PC-9 (cell line): ENCODE measurements at places on chromosomes 13 and 19.
A peak's percentile ranks its signal among the peaks of the same experiment; 100 is the strongest.

GRCh38 chr19:12947702-12948611 lies 2.3 kb downstream of the RAD23A start:
- DNase-seq = no peak

DNA sequence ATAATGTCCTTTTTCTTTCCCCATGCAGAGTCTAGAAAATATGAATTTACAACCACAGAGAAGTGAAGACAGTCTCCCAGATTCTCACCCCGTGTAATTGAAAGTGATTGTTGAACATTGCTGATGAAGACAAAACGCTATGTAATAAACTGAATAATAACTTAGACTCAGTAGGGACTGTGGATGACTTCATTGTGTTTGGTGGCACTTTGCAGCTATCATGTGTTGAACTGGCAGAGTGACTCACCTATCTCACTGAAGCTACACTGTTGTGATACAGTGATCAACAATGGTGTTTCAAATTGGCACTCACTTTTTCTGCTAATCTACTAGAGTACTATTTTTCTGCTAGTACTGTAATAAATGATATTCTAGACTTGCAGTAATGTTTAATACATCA lies 261.3 kb downstream of the DACH1 start:
- DNase-seq = no peak

DNA sequence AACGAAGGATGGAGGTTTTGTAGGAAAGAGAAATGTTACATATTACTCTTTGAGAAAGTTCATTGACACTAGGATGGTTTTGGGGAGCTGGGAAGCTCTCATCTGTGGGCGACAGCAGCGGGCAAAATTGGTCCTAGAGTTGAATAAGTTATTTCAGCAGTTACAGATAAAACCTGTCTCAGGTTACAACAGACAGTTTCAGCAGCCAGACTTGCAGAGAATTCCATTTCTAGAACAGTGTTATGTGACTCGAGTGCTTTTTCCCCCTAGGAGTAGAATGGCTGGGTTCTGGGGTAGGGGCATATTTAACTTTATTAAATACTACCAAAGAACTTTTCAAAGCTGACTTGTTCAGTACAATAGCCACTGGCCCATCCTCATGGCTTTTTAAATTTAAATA lies 46.7 kb upstream of the UBL3 start:
- DNase-seq = no peak

DNA sequence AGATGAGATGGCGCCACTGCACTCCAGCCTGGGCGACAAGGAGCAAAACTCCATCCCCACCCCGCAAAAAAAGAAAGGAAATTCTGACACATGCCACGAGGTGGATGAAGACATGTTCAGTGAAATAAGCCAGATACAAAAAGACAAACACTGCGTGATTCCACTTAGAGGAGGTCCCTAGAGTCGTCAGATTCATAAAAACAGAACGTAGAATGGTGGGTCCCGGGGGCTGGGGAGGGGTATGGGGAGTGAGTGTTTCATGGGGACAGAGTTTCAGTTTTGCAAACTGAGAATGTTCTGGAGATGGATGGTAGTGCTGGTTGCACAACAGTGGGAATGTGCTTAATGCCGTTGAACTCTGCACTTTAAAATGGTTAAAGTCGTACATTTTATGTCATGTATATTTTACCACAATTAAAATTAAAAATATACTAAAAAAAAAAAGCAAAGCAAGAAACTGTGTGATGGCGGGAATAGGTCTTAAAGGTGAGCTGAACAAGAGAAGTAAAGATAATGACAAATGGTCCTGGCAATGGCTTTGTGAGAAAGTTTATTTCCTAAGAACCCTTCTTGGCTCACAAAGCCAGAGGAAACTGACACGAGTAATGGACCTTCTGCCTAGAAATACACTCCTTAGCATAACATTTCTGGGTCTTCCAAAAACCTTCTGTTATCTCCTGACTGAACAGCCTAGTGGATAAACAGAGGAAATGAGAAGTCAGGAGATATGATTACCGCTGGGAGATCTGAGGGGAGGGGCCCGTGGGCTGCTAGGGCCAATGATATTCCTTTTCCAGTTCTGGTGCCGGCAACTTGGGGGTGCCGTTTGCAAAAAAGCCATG lies 4.2 kb upstream of the SPC24 start:
- DNase-seq = no peak

- DNase-seq = no peak
These were observed 104.4 kb downstream of the DNAJC15 start for GRCh38 chr13:43127827-43128226.

- DNase-seq = no peak
These were observed 632.8 kb upstream of the KLF12 start for GRCh38 chr13:74767050-74767449.

- DNase-seq = no peak
These were observed 17.4 kb downstream of the C19orf12 start for GRCh38 chr19:29697523-29698261.

DNA sequence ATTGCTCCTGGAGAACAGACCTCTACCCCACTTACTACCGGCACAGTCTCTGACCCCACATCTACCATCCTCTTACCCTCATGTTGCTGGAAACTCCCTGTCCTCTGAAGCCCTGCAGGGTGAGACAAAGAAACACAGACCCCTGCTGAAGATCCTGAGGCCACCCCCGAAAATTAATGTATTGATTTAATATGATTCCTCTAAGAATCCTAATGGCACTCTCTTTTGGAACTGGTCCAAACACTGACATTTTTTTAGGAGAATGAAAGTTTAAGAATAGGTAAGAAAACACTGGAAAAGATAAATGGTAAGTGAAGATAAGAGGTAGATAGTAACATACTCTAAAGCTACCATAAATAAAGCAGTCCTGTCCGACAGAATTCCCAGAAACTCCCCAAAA lies 5.3 kb downstream of the DMKN start:
- DNase-seq = no peak

GRCh38 chr13:40564342-40565001 lies 102.0 kb downstream of the FOXO1 start:
- no peak for DNase-seq

GRCh38 chr19:31448221-31448657 lies 99.0 kb upstream of the TSHZ3 start:
- DNase-seq = no peak

DNA sequence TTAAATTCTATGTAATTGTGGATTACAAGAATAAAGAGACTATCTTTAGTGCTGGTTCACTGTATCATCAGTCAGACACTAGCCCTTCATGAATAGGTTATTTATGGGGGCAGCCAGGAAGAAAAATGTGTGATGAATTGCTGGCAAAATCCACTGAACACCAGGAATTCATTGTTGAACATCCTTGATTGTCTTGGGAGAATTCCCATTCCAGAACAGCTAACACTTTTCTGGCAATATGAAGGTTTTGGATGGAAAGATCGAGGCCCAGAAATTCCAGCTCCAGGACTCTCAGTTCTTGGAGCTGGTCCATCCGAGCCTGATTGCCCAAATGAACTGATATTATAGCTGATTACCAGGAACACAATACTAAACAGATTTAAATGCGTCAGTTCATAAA lies 11.5 kb upstream of the SPART start:
- no peak for DNase-seq

DNA sequence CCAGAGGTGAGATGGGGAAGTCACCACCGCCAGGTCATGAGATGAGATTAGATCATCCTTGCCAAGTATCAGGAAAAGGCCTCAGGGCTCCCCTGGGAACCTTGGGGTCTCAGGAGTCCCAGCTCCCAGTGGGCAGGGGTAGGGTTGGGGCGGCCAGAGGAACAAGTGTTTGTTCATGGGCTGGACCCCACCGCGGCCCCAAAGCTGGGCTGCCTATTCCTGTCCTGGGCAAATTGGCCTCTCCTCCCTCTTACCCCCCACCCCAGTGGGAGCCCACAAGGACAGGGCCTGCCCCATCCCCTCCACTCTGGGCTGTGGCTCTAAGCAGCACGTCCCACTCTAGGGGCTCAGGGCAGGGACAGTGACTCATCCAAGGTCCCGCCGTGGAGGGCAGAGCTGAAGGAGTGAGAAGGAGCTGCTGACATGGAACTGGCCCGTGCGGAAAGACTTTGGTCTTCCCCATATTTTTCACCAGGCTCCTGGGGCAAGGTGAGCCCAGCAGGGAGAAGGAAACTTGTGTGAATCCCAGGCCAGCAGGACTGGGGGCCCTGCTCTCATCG lies 4.0 kb upstream of the HCN2 start:
- DNase-seq = no peak

GRCh38 chr19:19650331-19650730 lies 6.9 kb upstream of the GMIP start:
- no peak for DNase-seq

DNA sequence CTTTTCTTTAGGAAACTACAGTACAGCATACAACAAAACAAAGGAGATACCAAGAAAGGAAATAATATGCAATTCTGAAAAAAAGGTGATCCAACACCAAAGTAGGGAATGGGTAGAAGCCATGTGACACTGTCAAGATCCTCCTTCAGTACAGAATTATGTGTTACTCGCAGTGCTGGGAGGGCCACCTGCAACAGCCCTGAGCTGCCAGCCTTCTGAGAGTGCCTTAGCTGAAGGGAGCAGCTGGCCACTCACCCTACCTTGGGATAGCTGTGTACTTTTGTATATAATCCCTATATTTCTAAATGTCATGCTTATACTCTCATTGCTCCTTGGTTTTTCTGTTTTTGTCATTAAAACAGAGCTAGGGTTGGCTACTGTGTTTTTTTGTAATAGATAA lies 1518.2 kb upstream of the PCDH20 start:
- DNase-seq = no peak

DNA sequence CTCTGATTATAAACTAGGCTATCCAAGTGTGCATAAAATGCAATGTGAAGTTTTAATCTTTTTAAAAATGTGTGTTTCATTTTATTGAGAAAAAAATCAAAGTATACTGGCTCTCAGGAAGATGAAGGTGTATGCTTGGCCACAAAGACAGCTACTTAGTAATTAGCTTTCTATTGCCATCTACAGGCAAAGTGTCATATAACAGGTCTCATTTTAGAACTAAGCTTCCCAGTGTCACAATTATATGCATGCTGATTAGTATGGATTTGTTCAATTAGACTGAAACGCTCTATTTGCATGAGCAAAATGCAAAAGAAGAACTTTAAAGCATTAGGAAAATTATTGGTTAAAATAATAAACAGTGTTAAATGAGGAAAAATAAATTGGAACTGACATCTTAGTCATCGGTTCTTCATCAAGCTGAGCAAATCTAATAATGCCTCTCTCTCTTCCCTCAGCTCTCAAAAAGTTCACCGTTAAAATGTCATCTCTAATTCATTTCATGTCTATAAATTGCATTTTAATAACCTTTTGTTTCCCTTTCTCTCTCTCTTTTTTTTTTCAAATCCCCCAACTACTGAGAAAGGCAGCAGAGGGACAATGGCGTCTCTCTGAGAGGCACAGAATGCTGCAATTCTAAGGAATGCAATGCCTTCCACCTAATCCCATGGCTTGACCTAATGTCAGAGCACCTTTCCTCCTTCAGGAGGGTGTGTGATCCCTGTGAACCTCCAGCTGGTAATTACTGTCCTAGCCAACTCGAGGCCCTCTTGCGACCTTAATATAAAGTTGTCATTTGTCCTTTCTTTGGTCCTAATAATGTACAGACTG lies 313.1 kb upstream of the MAB21L1 start:
- DNase-seq = no peak

DNA sequence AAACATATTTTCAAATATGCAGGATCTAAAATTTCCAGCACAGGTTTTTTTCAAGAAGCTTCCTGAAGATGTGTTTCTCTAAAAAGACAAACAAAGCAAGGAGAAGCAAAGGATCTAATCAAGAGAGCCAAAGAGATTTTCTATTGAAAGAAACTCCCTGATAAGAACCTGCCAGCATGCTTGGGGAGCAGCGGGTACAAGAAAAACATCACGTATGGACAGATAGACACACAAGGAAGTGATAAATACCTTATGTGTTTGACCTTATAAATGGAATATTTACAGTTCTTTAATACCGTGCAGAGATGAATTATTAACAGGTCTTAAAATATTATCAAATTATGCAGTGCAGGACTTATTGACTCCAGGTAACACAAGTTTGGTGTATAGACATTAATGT lies 562.1 kb downstream of the DACH1 start:
- no peak for DNase-seq

GRCh38 chr19:47469363-47469700 lies 2.4 kb downstream of the SLC8A2 start:
- no peak for DNase-seq

DNA sequence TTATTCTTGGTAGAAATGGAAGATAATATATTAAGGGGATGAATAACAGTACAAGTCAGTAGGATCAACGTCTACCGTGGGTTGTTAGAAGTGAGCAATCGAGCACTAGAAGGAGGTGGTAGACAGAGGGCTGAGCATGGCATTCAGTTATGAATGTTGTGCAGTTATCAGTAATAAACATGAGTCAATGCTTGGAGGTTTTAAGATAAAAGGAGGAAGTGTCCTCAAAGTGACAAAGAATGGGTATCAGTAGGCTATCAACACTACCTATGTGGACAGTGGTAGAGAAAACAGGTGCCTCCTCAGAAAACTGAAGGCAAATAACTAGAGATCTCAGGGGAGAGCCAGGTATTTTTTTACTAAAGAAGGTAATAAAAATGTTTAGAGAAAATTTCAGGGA lies 1607.0 kb downstream of the PCDH9 start:
- no peak for DNase-seq

DNA sequence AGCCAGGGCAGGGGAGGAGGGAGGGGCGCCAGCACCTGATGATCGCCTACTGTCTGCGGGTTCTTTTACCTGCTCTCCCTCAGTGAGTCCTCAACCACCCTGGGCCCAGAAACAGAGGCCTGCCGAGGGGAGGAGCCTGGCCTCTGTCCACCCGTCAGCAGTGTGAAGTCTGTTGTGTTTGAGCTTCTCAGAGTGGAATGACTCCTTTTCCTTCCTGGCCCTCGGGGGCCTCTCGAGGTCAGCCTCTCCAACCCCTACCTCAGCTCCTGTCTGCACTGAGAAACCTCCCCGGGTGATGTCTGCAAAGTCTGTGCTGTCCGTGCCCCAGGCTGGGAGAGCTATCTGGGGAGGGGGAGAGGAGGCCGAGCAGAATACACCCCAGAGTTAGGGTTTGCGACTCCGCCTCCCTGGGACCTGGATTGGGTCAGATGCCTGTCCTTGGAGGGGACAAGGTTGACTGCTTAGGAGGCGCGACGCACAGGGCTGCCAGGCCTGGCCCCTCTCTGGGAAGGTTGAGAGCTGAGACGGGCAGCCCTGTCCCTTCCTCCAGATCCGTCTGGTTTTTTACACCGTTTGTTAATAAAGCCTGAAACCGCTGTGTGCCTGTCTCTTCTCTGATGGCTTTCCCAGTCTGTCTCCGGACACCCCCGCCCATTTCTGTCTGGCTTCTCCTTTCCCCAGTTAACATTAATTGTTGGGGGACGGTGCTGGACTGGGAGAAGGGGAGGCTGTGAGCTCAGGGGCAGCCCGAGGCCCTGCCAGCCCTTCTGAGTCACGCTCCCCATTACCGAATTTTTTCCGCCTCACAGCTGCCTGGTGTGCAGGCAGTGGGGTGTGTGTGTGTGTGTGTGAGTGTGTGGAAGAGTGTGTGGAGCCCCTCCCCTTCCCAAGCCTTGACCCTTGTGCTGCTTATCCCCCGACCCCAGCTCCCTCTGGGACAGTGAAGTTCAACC lies 989 bp upstream of the SSC5D start:
- peak; percentile 65 for DNase-seq
